ENCODE measurements at places on chromosomes 16 and 17. TPM values are rescaled to one million over a fixed set of nuclear protein-coding genes. Genes with fewer than 3 reads are reported as not detected.

Gene CDRT4
- 1.4 TPM for total RNA-seq

Gene CRK
- 37.9 TPM for total RNA-seq

Gene RAP1GAP2
- total RNA-seq: 48.9 TPM

Gene PTX4
- not detected for total RNA-seq

Gene WSCD1
- 11.6 TPM for total RNA-seq

Gene FZD2
- 3.1 TPM for total RNA-seq

Gene RSPRY1
- total RNA-seq: 20.3 TPM

Gene HBA1
- total RNA-seq: 48.9 TPM

Gene MAPK8IP3
- 80.3 TPM for total RNA-seq

Gene CACNG5
- not detected for total RNA-seq

Gene RPS15A
- 683 TPM for total RNA-seq

Gene ENPP7
- total RNA-seq: not detected

Gene HBZ
- total RNA-seq: not detected

Gene UNKL
- total RNA-seq: 16.4 TPM

Gene PPP1R1B
- total RNA-seq: 0.55 TPM

Gene NOD2
- total RNA-seq: 0.45 TPM

Gene TMEM238L
- total RNA-seq: not detected

Gene MRC2
- total RNA-seq: 18.1 TPM

Gene AOC2
- 0.40 TPM for total RNA-seq

Gene PPP1R27
- total RNA-seq: 0.67 TPM

Gene ZNF764
- 9.1 TPM for total RNA-seq

Gene KRTAP1-1
- not detected for total RNA-seq

Gene TK1
- total RNA-seq: 2.1 TPM

Gene CEP20
- 30.6 TPM for total RNA-seq

Gene MYH8
- total RNA-seq: not detected

Gene RAB37
- total RNA-seq: 2.8 TPM

Gene KCNJ18
- not detected for total RNA-seq

Gene OSGIN1
- total RNA-seq: 4.7 TPM

Gene KCNH6
- total RNA-seq: not detected

Gene KRT12
- total RNA-seq: not detected

Gene GUCY2D
- total RNA-seq: not detected

Gene SCNN1G
- 0.12 TPM for total RNA-seq

Gene RNU2-1
- total RNA-seq: 5,074 TPM

Gene PIK3R6
- total RNA-seq: 1.4 TPM

Gene CCL4
- 0.74 TPM for total RNA-seq

Gene NEK8
- total RNA-seq: 0.94 TPM

Gene RAI1
- total RNA-seq: 30.1 TPM

Gene RPRML
- 0.32 TPM for total RNA-seq

Gene HLF
- 38.8 TPM for total RNA-seq

Gene TBC1D28
- total RNA-seq: not detected

Gene CCDC144A
- total RNA-seq: 1.9 TPM

Gene NPIPA2
- total RNA-seq: 3.4 TPM

Gene CRYBA1
- total RNA-seq: not detected

Gene ADAM11
- 27.2 TPM for total RNA-seq

All from left ventricle myocardium superior (tissue), 1 donor.